Activated naive CD8-positive, alpha-beta T cell treated with anti-CD3 and anti-CD28 coated beads, Interleukin-2, amount 10 ng/mL, durations not matched to agents 7 days and 5 days (primary cell): ENCODE measurements at places on chromosomes 2 and 18.

DNA sequence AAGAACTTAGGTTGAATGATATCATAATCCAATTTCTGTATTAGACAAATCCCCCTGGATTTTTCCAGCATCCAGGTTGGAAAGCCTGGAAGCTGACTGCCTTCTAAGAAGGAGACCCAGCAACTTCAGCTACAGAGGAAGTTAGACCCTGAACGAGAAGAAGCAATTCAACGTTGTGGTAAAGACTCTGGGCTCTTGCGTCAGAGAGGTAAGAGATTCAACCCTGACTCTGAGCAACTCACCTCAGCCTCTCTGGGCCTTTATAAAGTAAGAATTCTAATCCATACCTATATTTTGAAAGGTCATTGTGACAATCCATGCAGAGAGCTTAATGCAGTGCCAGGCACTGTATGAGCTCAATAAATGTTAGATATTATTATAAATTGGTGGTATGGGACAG, 9.7 kb downstream of the E2F6 start:
- DNase-seq, result no peak

DNA sequence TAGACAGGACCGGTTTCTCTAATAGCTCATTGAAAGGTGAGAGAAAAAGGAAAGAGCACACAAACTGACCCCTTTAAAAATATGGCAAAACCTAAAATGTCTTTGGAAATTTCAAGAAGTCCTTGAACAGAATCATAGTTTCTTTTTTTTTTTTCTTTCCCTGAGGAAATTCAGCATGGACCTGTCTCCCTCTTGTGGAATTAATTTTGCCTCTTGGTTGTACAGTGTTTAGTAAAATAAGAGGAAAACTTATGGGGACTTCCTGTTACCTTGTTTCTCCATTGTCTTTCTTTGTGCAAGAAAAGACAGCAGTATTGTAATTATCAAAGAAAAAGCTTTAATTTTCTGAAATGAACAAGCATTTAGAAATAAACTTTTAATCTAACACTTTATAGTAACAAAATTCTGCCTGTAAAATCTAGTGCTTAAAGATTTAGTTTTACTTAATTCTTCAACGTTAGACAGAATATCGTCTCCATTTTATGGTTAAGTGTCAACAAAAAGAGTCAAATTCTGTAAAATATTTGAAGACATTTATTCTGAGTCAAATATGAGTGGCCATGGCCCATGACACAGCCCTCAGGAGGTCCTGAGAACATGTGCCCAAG, 176.3 kb upstream of the NABP1 start:
- DNase-seq, result no peak

- DNase-seq, result no peak
These were observed 17.7 kb upstream of the SP3 start for GRCh38 chr2:173982918-173983317.

- no peak for DNase-seq
These were observed 26.2 kb downstream of the R3HDM1 start for GRCh38 chr2:135557530-135557929.

GRCh38 chr2:196985511-196986183, 59.1 kb upstream of the PGAP1 start:
- no peak for DNase-seq

GRCh38 chr2:218026676-218027425, 24.1 kb upstream of the TNS1 start:
- no peak for DNase-seq

GRCh38 chr18:50806208-50806616, 13.6 kb downstream of the MRO start:
- DNase-seq, result no peak

GRCh38 chr2:124563426-124563825, 538.3 kb downstream of the CNTNAP5 start:
- DNase-seq, result no peak

DNA sequence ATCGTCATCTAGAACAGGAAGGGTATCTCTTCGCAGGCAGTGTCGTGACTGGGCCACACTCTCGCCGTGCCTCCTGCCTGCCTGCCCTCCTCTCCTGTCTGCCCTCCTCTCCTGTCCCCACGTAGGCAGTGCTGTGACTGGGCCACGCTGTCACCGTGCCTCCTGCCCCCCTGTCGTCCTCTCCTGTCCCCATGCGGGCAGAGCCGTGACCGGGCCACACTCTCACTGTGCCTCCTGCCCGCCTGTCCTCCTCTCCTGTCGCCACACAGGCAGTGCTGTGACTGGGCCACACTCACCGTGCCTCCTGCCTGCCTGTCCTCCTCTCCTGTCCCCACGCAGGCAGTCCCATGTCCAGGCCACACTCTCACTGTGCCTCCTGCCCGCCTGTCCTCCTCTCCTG, 51.4 kb downstream of the ZNF236 start:
- no peak for DNase-seq

- no peak for DNase-seq
These were observed 33.0 kb upstream of the PPP1R1C start for GRCh38 chr2:181952404-181953226.

DNA sequence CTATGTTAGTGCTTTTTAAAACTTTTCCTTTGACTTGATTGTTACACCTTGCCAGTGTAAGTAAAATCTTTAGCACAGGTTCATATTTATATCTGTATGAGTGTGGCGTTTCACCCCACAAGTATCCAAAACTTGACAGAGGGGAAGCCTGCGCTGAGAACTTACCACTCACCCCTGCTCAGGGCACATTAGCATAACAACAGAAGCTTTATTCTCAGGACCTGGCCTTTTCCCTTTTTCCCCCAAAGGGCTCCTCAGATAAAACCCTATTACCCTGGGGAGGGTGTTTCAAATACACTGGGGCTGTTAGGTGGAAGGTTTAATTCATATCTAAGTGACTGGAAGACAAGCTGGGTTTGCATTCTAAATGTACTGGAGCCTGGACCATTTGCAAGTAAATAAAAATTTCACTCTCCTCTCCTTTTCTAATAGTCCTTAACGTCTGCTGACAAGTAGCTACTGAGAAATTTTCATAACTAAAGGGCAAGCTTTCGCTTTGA, 276.6 kb downstream of the RNF152 start:
- no peak for DNase-seq

- no peak for DNase-seq
These were observed 138.8 kb downstream of the MYT1L start for GRCh38 chr2:2192091-2192955.

DNA sequence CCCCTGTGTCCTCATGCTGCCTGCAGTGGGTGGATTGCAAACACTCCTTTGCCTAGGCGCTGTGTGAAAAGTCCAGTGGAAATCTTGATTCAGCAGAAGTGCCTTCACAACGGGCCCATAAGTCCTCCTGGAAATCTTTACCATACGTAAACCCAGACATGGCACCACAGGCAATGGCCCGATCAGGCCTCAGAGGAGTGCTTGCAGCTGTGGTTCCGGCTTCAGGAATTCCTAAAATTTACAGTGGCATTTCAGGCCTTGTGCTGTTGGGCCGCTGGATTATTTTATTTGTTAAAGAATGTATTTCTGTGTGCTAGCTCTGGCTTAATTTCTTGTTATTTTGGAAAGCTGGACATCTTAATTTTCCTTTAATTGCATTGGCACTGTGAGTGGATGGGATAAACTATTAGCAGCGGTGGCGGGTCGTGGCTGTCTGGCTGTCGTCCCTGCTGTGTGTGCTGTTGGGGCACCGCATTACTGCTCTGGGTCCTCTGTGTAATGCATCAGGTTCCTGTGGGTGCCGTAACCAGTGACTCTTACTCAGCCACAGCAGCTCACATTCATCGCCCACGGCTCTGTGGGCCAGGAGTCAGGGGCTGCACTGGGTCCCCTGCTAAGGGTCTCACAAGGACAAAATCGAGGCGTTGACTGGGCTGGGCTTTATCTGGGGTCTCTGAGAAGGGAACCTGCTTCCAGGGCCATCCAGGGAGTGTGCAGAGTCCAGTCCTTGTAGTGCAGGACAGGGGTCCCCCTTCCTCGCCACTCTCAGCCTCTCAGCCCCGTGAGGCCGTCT, 73.1 kb downstream of the RTP5 start:
- no peak for DNase-seq

- no peak for DNase-seq
These were observed 173.0 kb upstream of the ALKAL2 start for GRCh38 chr2:460861-461260.

DNA sequence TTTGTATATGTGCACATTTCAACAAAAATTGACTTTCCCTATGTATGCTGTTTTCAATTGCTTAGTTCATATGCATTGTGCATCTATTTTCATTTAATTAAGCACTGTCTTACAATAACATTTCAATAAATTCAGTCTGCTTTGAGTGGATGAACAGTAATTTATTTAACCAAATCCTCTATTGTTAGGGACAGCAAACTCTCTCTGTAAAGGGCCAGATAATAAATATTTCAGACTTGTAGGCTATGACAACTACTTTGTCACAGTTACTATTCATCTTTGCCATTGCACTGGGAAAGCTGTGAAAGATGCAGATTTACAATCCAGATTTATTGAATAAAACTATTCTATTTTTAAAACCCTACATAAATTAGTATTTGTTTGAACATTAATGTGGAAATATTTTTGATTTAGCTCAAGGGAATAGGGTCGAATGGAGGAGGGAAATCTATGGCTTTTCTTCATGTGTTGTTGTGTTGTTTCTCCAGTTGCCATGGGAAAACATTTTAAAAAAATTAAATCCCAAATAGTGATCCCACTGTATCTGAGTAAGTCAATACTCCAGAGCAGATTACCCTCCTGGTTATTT, 14.2 kb upstream of the RAB27B start:
- DNase-seq, result no peak

- no peak for DNase-seq
These were observed 12.1 kb upstream of the CXCR4 start for GRCh38 chr2:136130045-136130444.

GRCh38 chr2:15177103-15177502, 384.0 kb downstream of the NBAS start:
- no peak for DNase-seq

GRCh38 chr2:196413821-196414274, 225.7 kb upstream of the CCDC150 start:
- no peak for DNase-seq

- DNase-seq, result no peak
These were observed 135.3 kb downstream of the CCDC148 start for GRCh38 chr2:158321264-158321663.

DNA sequence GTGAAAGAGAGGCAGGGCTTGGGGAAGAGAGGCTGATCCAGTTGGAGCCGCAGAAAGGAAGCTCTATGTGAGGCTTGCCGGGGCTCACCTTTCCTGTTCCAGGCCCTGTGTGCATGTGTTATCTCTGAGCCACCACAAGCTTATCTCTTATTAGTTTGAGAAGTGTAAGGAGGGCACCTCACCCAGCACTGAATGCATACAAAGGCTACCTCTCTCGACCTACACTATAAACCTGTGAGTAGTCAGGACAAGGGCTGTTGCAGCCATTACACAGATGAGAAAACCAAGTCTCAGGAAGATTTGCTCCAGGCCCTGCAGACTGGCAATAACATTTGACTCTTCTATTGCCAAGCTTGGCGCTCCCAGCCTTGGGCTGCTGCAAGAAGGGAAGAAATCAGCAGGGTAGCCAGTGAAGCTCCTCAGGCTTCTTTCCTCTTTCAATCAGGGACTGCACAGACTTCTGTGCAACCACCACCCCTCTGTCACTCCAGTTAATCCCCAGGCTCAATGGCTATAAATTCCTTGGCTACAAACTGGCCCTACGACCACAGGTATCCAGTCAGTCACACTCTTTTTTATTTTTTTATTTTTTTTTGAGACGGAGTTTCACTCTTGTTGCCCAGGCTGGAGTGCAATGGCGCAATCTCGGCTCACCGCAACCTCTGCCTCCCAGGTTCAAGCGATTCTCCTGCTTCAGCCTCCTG, 73.8 kb downstream of the CLHC1 start:
- no peak for DNase-seq

DNA sequence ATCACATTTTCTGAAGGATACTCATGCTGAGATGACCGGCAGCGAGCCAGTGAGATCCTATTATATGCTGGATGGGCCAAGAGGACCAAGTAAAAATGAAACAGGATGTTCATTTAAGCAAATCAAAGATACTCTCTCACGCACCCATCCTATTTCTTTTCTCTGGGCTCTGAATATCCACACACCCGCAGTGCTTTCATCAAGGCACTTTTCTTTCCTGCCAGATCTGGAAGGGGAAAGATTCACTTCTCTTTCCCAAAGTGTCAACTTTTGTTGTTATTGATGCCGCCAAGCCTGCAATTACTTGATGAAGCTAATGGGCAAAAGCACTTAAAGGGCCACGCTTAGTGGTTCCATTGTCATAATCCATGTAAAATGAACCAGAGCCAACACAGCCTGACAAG, 191.9 kb upstream of the CHAC2 start:
- no peak for DNase-seq

GRCh38 chr2:76197428-76197827, 486.7 kb upstream of the GCFC2 start:
- no peak for DNase-seq

DNA sequence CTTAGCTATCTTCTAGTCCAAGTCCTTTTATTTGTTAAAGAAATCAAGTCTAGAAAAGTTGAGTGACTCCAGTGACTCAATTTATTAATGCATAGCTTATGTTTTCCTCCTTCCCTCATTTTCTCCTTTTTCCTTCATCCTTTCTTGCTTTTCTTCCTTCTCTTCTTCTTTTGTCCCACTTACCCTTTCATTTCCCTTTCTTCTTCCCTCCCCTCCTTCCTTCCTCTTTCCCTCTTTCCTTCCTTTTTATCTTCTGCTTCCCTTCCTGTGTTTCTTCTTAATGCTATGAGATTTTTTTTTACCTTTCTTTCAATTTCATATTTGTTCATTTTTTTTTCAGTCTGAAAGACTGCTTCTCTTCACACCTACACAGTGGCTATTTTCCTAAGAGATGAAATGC, 555.5 kb downstream of the PIK3C3 start:
- DNase-seq, result no peak

- no peak for DNase-seq
These were observed 649 bp upstream of the HSBP1L1 start for GRCh38 chr18:79963658-79964329.

- DNase-seq, result no peak
These were observed 76.3 kb upstream of the GALNT5 start for GRCh38 chr2:157181234-157181633.

- DNase-seq, result no peak
These were observed 934.6 kb upstream of the FAM98A start for GRCh38 chr2:34533585-34534183.

- no peak for DNase-seq
These were observed 105.6 kb downstream of the PRPF40A start for GRCh38 chr2:152611458-152612231.

- no peak for DNase-seq
These were observed 42.3 kb upstream of the IGFBP5 start for GRCh38 chr2:216737676-216738075.

GRCh38 chr2:61361068-61361467, 109.8 kb downstream of the USP34 start:
- DNase-seq, result no peak

DNA sequence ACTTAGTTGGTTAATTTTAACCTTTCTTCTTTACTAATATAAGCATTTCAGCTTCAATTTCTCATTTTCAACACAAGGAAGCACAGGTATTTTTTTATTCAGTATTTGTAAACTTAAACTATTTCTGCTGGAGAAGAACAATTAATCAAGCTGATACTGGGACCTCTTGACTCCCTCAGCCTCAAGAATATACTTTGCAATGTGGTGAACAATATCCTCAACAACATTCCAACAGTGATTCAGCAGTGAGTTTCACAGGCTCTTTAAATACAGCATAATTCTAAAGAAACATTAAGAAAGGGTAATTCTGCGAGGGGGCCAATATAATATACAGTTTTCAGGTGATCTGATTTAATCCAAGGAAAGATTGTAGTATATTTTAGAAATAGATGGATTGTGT, 10.0 kb downstream of the RAPGEF4 start:
- no peak for DNase-seq
